ENCODE measurements at places on chromosomes 12 and 14.

GRCh38 chr12:79402606-79403005 is 288.2 kb downstream of the PAWR start:
- no peaks in the 10 kb centered on the region for H3K27me3 ChIP-seq
- H3K27ac ChIP-seq = no peak overlapping the region
- H3K4me1 ChIP-seq = no peaks in the 10 kb centered on the region

GRCh38 chr12:103819312-103819711 is 21.7 kb downstream of the NT5DC3 start:
- peaks cover 6% of the 10 kb centered on the region for H3K4me1 ChIP-seq
- H3K4me3 ChIP-seq = no peak overlapping the region
- no peaks in the 10 kb centered on the region for H3K27me3 ChIP-seq

GRCh38 chr12:47837190-47838171 is 17.8 kb upstream of the HDAC7 start:
- peaks cover 93% of the 10 kb centered on the region for H3K4me1 ChIP-seq
- peak; percentile 76 for DNase-seq
- H3K27ac ChIP-seq = no peak overlapping the region
- no peaks in the 10 kb centered on the region for H3K36me3 ChIP-seq
- H3K4me3 ChIP-seq = peak overlapping the region; percentile 5

DNA sequence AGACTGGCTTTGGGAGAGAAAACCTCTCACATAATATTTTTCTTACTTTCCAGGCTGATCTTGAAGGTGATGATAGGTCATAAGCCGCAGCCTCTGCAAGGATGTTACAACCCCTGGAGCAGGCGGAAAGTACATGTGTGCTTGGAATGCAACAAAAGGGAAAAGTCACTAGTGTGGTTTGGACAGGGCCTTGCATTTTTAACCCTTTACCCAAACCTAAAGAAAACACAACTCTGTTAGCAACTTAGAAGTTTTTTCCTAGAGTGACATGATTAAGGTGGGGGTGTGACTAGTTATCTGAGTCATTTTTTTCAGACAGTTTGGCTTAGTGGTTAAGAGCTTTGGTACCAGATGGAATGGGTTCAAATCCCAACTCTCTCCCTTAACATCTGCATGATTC is 97.0 kb downstream of the TMEM30B start:
- H3K36me3 ChIP-seq = no peaks in the 10 kb centered on the region
- H3K4me1 ChIP-seq = peaks cover 61% of the 10 kb centered on the region
- peaks cover 3% of the 10 kb centered on the region for H3K27me3 ChIP-seq
- no peak for DNase-seq

DNA sequence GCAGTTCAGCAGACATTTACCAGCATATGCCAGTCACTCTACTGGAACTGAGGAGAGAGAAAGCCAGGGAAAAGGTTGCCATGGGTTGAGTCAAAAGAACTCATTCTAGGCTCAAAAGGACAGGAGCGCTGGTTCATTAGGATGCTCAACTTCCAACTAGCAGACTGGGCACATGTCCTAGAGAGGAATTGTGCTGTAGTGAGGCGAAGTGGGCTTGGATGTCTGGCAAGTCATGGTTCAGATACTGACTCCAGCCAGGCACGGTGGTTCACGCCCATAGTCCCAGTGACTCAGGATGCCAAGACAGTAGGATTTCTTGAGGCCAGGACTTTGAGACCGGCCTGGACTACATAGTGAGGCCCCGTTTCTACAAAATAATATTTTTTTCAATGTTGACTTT is 281.5 kb downstream of the CACNA1C start:
- no peak overlapping the region for H3K4me3 ChIP-seq
- no peak for DNase-seq
- peaks cover 3% of the 10 kb centered on the region for H3K27me3 ChIP-seq
- H3K27ac ChIP-seq = peak overlapping the region; percentile 90
- peaks cover 61% of the 10 kb centered on the region for H3K4me1 ChIP-seq

DNA sequence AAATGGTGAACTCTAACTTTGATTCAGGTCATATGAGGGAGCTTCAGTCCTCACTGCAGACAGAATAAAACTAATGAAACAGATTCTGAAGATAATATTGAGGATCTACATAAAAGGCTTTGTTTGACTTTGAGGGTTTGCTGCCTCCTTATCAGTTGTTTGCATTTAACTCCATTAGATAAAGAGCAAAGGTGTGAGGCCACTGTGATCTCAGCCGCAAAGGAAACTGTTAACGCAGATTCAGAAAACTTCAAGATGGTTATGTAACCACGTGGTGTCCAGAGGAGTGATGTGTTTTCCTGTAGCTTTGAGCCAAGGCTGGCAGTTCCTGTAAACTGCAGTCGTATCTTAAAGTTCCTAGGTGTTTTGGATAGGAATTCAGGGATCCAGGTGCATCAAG is 67.8 kb downstream of the METTL25 start:
- peaks cover 7% of the 10 kb centered on the region for H3K36me3 ChIP-seq
- H3K27me3 ChIP-seq = no peaks in the 10 kb centered on the region
- DNase-seq = no peak
- no peaks in the 10 kb centered on the region for H3K4me1 ChIP-seq

DNA sequence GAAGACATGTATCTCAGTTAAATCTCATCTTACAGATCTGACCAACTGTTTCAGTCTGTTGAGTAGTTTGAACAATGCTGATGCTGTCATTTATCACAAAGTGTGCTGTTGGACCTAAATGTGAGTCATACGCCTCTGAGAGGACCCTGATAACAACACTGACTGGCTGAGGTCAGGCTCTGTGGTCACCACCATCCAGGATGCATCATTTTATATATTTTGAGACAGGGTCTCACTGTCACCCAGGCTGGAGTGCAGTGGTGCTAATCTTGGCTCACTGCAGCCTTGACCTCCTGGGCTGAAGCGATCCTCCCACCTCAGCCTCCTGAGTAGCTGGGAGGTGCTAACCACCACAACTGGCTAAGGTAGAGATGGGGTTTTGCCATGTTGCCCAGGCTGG is 181.0 kb upstream of the RGS6 start:
- no peak overlapping the region for H3K4me3 ChIP-seq
- no peak overlapping the region for H3K27ac ChIP-seq
- no peak for DNase-seq
- H3K36me3 ChIP-seq = peaks cover 7% of the 10 kb centered on the region
- H3K27me3 ChIP-seq = peaks cover 3% of the 10 kb centered on the region

DNA sequence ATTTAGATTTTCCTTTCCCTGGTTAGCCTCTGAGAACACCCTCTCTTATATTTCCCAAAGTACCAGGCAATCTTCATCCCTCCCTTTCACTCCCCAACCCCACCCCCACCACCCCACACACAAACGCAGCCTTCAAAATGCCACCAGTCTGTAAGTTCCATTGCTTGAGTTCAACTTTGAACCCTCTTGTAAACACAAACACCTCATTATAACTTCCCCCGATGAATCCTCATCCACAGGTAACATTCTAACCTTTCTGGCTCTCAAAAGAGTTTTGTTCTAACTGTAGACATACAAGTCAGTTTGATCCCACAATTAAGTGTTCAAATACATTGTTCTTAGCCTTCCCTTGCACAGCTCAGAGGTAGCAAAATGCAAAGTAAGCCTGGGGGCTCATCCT is 199.4 kb upstream of the FOXN3 start:
- peaks cover 11% of the 10 kb centered on the region for H3K27me3 ChIP-seq
- peaks cover 3% of the 10 kb centered on the region for H3K36me3 ChIP-seq
- peaks cover 78% of the 10 kb centered on the region for H3K4me1 ChIP-seq
- DNase-seq = no peak

DNA sequence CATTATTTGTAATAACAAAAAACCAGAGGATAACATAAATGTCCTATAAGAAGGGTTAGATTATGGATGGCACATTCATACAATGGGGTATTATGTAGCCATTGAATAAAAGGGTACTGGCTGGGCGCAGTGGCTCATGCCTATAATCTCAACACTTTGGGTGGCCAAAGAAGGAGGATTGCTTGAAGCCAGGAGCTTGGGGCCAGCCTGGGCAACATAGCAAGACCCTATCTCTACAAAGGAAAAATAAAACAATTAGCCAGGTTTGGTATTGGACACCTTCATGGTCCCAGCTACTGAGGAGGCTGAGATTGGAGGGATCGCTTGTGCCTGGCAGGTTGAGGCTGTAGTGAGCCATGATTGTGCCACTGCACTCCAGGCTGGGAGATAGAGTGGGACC is 14.8 kb downstream of the PTPN11 start:
- no peak overlapping the region for H3K27ac ChIP-seq
- H3K36me3 ChIP-seq = peaks cover 15% of the 10 kb centered on the region
- DNase-seq = no peak
- no peaks in the 10 kb centered on the region for H3K27me3 ChIP-seq

All from nephron progenitor cell (in vitro differentiated cells).